ENCODE measurements at places on chromosomes 5 and 9. TPM values are rescaled to one million over a fixed set of nuclear protein-coding genes. Genes with fewer than 3 reads are reported as not detected.

- DNase-seq: no peak
Observed at GRCh38 chr9:94303321-94303720, 25.1 kb downstream of the NUTM2F start.

GRCh38 chr9:19397845-19398244, 11.0 kb upstream of the ACER2 start:
- DNase-seq: no peak

The PTGDS gene
- not detected for total RNA-seq

- no peak for DNase-seq
Observed at GRCh38 chr9:135014311-135015010, 73.0 kb upstream of the OLFM1 start.

- no peak for DNase-seq
Observed at GRCh38 chr5:154829181-154829588, 21.2 kb downstream of the FAXDC2 start.

The MXD3 gene
- total RNA-seq: 5.6 TPM

DNA sequence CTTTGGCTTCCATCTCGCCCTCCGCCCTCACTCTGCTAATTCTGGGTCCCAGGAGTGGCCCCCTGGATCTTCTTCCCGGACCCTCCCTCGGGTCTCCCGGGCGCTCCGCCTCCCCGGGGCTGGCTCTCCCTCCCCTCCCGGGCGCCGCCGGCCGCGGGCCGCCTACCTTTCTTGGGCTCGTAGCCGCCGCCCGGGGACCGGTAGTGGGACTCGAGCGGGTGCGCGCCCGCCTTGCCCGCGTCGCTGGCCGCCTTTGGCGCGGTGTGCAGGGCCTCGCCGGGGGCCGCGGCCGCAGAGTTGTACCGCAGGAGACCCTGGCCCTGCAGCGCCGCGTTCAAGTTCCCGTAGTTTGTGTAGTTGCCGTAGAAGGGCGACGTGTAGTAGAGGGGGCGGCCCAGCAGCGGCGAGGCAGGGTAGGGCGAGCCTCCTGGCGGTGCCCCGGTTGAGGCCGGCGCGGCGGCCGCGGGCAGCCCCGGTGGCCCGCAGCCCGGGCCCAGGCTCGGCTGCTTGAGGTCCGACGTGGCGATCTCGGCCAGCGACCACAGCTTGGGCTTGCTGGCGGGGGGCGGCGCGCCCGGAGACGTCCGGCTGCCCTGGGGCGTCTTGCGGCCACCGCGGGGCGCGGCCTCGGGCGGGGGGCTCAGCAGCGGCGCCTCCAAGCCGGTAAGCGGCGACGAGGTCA, 3.2 kb downstream of the IRX2 start:
- no peak for DNase-seq

GRCh38 chr9:135490980-135491464, 9.5 kb upstream of the MRPS2 start:
- no peak for DNase-seq

- DNase-seq: no peak
Observed at GRCh38 chr9:93436655-93437407, 14.7 kb upstream of the FAM120A start.

The FUT7 gene
- total RNA-seq: not detected

GRCh38 chr9:109289931-109290330, 30.9 kb downstream of the EPB41L4B start:
- DNase-seq: no peak

The GGTA1 gene
- not detected for total RNA-seq

- DNase-seq: no peak
Observed at GRCh38 chr5:102295534-102296177, 428 bp downstream of the SLCO4C1 start.

The KIF24 gene
- 2.5 TPM for total RNA-seq

GRCh38 chr9:114604989-114605388, 6.1 kb upstream of the TMEM268 start:
- no peak for DNase-seq

GRCh38 chr5:143635146-143635752, 176.7 kb upstream of the HMHB1 start:
- peak; percentile 78 for DNase-seq

DNA sequence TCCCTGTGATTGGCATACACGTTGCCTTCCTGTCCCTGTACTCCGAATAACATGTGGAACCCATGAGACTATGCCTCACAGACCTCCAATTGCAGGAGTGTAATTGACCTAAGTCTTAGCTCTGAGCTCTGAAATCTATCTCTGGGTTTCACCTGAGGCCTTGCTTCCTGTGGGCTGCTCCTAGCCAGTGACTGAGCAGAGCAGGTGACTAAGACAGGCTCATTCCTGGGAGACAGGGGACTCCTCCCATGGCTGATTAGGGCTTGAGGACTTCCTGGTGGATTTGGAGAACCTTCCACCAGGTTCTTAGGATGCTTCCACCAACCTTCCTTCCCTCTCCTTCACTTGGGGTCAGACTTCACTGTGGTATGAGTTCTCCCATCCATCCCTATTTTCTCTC, 22.3 kb upstream of the MIER3 start:
- DNase-seq: no peak

The TMEM215 gene
- total RNA-seq: not detected

- no peak for DNase-seq
Observed at GRCh38 chr5:127586066-127586770, 62.7 kb upstream of the CTXN3 start.

DNA sequence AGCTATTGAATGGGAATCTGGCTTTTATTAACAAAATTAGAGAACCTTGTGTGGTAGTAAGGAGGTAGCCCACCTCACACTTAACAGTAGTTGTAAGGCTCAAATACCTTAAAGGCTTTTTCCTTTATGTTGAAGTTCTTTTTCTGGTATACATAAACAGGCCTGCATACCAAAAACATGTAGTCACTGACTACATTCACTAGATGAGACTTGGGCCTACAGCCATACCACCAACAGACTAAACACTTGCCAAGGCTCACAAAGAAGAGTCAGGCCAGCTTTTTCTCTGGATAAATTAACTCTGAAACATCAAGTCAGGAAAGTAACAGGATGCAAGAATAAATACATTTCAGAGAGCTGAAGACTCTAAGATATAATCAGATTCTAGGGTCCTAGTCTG, 78.6 kb upstream of the MPDZ start:
- DNase-seq: peak; percentile 92

DNA sequence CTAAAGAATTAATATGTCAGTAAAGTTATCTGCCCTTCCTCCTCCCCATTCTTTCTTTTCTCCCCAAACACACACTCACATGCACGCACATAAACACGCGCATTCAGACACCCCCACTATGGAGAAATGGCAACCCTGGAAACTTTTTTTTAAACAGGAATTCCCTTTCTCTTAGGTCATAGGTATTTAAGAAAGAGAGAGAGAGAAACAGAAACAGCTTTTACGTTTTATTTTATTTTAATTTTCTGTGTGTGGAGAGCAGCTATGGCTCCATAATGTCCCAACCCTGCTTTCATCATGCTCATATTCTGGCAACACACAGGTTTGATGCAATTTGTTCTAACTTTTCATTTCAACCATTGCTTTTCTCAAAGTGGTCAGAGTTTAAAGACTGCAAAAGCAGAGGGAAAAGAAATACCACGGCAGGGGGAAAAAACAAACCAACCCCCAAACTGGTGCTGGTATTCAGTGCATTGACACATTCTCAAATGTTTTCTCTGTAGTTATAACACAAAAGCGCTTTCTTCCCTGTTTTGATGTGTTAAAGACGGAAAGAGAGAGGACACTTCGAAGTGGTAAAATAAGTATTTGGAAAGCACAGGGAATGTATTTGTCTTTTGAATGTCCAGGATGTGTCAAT, 126.0 kb upstream of the TMEM161B start:
- no peak for DNase-seq

DNA sequence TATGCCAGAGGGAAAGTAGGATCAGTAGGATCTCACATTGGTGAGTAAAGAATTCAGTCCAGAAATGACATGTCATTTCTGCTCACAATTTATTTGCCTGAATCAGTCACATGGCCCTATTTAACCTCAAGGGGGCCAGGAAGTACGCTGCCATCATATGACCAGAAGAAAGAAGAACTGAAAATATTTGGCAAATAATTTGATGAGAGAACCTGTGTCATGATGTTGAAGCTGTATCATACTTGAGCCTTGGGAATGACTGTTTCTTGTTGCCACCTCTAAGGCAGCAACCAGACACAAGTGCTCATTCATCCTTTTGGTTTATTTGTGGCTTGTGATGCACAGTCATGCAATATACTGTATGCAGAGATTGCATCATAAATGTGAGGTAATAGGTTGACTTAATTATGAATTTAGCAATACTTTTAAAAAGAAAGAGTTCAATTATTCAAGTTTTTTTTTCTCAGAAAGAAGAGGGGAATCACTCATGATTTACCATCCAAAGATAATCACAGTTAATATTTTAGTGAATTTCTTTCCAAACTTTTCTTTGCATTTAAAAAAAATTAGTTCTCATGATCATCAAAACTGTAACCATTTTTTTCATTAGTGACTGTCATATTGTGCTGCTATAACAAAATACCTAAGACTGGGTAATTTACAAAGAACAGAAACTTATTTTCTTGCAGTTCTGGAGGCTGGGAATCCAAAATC, 8.2 kb upstream of the ZFYVE16 start:
- peak; percentile 73 for DNase-seq

DNA sequence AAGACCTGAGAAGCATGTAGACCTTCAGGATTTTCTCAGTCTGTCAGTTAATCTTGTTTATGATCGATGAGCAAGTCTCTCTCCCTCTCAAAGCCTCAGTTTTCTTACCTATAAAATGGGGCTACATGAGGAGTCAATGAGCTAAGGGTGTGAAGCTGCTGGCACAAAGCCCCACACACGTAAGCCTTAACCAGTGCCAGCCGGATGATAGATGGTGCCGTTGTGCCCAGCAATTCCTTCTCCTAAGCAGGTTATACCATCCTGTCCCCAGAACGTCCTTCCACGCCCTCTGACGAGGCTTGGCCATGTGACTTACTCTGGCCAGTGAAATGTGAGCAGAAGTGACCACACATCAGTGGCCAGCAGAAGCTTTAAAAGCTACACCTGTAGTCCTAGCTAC, 179.0 kb downstream of the C9orf50 start:
- no peak for DNase-seq

GRCh38 chr5:140116716-140117115, 2.8 kb downstream of the PURA start:
- DNase-seq: no peak

The PHF24 gene
- not detected for total RNA-seq

GRCh38 chr5:158084292-158084691, 225.3 kb upstream of the CLINT1 start:
- no peak for DNase-seq

DNA sequence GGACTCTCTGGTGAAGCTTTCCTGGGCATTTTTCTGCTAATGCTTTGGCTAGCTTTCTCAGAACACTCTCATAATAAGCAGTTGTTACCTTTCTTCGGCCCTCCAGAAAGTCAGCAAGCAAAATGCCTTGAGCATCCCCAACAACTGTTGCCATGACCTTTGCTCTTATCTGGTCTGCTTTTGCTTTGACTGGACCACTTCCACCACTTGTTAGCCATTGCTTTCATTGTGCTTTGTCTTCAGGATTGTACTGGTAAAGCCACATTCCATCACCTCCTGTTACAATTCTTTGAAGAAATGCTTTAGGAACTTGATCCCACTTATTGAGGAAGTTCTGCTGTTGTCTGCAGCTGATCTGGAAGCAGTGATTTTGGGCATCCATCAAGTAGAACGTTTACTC, 35.7 kb downstream of the RAD50 start:
- DNase-seq: peak; percentile 10

DNA sequence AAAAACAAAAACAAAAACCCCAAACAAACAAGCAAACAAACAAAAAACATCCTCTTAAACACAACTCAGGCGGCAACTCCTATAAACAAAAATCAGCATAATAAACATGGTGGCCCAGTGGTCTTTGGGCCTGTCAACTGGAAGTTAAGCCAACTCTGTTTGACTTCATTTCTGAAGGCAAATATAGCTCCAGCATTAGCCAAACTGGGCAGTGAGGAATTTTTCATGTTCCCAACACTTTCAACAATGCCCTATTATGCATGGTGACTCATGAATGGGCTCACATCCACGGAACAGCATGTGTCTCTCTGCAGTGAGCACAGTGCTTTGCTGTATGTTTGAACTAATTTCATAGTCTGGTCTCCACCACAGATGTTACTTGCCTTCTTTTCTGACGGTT, 143.9 kb upstream of the STC2 start:
- peak; percentile 99 for DNase-seq

The ARL15 gene
- 19.2 TPM for total RNA-seq

DNA sequence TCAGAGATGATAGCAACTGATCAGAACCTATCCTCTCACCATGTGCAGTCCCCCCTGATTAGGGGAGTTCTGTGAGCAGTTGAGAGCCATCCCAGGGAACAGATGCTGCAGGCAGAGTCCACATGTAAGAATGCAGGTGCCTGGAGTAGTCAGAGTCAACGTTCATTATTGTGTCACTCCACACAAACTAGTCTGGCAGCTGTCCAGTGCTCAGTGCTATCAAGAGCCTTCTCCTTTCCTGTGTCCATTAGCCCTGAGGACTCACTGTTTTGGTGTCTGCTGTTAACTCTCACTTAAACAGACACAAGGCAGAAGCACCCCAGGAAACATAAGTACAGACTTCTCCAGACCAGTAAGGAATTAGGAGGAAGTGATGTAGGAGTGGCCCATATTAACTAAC, 2.5 kb downstream of the SH3TC2 start:
- peak; percentile 79 for DNase-seq

GRCh38 chr9:128280084-128280622, 4.1 kb downstream of the SWI5 start:
- no peak for DNase-seq

- DNase-seq: no peak
Observed at GRCh38 chr5:15338546-15338945, 161.4 kb upstream of the FBXL7 start.

DNA sequence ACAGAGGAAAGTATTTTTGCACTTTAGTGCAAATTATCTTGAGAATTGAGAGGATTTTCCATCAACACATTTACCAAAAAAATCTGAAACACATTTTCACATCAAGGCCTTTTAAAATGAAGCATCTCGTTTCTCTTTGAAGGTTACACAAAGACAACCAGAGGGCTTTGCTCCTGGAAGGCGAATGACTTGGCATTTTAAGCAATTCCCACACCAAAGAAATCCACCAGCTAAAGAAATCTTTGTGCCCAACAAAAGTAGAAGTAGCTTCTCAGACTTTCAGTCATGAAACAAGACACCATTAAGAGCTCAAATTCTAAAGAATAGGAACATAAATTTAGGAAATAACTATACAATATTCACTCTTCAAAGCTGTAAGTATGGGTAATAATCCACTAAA, 59.9 kb downstream of the HABP4 start:
- no peak for DNase-seq

DNA sequence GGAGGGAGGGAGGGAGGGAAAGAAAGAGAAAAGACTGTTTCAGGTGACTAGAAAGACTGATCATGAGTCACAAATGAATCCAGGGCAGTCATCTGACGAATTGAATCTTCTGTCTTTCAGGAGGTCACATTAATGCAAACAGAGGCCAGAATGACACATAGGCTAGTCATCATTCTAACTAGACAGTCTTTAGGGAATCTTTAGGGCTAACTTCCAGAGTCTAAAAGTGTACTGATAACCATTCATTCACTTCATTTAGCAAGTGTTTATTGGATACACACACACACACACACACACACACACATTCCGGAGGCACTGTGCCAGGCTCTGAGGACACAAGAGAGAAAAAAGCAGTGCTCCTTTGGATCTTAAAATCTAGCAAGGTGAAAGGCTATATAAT, 156.7 kb downstream of the EBF1 start:
- DNase-seq: peak; percentile 91

Data from IMR-90 (cell line).